Esophagus squamous epithelium (tissue), 5 donors: ENCODE measurements at places on chromosomes 1 and 21. TPM values are rescaled to one million over a fixed set of nuclear protein-coding genes. Genes with fewer than 3 reads are reported as not detected.

- DNase-seq: no peak
These were observed 4.8 kb downstream of the STUM start for GRCh38 chr1:226553266-226553923.

- no peak for DNase-seq
These were observed 46.9 kb downstream of the DOP1B start for GRCh38 chr21:36203603-36203889.

GRCh38 chr21:35168735-35169134 lies 119.6 kb upstream of the RUNX1 start:
- no peak for DNase-seq

- no peak for DNase-seq
These were observed 662.8 kb downstream of the PTPRC start for GRCh38 chr1:199301472-199302217.

DNA sequence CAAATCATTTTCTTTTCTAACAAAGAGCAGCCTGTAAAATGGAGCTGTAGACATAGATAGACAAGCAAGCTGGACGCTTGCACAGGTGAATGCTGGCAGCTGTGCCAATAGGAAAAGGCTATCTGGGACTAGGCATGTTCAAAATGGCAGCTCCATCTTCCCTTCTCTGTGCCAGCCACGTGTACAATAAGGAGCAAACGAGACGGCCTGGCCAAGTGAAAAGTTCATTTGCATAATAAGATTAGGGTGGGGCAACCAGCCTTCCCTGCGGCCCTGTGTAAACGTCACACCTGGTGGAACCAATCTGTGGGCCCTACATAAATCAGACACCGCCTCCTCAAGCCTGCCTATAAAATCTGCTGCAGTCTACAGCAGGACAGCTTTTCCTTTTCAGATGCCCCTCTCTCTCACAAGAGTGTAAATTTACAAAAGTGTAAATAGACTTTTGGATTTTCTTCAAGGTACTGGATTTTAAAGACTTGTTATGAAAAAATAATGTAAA lies 16.6 kb upstream of the EDEM3 start:
- DNase-seq: no peak

DNA sequence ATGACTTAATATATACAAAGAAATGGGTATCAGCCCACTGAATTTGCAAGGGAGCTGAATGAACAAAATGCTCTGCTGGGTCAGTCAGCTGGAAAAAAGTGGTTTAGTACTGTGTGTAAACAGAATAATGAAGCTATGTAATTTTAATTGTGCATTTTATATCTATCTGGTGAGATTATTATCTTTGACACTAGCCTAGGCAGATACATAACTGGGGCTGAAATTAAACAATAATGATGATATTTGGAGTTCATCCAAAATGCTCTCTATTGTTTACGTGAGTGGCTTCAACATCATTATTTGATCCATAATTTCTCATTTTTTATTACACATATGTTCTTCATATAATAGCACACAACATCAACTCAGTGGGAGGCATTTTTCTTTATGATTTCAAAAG lies 208.5 kb upstream of the SNX7 start:
- no peak for DNase-seq

GRCh38 chr1:993379-993995 lies 6.4 kb downstream of the HES4 start:
- no peak for DNase-seq

- DNase-seq: no peak
These were observed 76.8 kb upstream of the HNRNPU start for GRCh38 chr1:244941121-244941520.

DNA sequence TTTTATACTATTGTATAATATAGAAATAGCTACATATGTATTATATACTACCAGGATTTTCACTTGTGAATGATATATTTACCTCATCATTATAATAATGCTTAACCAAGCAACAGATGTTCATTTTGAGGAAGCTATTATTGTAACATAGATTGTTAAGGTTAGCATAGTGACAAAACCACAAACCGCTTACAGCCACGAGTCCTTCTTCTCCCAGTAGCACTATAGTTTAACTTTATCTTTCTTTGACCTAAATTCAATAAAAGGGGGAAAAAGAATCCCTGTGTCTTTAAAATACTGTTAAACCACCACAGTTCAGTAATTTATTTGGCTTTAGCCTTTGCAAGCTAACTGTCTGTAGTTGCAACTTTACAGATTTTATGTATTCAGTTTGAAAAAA lies 1039.4 kb upstream of the B3GALT2 start:
- DNase-seq: no peak

DNA sequence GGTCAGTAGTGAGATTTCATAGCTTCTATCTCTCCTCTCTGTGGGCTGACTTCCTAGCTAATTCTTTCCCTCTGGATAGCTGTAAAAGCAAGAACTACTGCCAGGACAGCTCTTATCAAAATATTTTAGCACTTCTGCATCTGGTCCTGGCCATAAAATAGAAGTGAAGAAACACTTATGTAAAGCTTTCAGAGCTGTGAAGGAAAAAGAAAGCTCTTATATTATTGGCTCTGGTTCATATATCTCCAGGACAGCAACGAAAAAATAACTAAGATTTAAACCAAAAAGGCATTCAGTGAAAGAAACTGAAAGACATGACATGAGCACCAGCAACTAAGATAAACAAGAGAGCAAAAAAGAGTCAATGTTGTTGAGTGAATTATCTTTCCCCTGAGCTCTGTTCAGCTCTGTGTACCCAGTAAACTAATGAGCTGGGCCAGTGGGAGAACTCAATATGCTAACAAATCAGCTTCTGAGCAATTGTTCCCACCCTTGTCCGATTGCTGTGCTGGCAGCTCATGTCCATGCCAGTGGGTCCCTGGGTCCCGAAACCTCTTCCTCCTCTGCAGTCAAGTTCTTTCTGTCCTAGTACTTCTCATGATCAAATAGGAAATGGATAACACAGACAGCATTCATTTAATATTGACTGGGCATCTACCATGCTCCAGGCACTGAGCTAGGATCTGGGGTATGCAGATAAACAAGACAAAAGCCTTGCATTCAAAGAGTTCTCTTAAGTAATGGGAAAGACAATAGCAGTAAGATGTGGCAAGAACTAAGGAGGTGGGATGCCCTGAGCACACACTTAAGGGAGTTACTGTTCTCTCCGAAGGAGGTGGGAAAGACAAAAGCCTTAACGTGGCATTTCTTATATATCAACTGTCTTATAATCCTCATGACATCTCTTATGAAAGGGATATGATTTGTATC lies 45.3 kb upstream of the MAN1A2 start:
- no peak for DNase-seq

GRCh38 chr1:99506631-99507030 lies 139.3 kb upstream of the PALMD start:
- DNase-seq: no peak

Gene TTC22
- 160 TPM for total RNA-seq

Gene ANKRD45
- total RNA-seq: not detected

Gene RUNX3
- total RNA-seq: 5.7 TPM
